ENCODE measurements at places on chromosomes 11 and 22.

- DNase-seq = no peak
These were observed 3.6 kb downstream of the BCL9L start for GRCh38 chr11:118921929-118922744.

DNA sequence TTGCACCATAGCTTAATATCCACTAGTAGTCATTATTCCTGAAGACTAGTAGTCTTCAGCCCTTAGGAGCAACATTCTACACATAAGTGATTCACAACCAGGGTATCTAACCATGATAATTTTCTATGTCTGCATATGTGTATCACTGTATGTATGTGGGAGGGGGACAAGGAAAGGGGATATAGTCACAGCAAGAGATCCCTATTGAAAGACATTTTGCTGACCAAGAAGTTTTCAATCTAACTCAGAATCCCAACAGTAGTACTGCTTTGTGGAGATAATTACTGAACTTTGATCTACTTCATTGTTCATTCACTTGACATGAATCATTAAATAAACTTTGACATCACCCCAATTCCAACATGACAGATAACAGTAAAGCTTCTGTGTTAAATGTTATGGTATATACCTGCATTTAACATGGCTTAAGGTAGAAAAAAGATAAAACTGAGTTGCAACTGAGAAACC is 10.3 kb downstream of the PIK3C2A start:
- DNase-seq = no peak

DNA sequence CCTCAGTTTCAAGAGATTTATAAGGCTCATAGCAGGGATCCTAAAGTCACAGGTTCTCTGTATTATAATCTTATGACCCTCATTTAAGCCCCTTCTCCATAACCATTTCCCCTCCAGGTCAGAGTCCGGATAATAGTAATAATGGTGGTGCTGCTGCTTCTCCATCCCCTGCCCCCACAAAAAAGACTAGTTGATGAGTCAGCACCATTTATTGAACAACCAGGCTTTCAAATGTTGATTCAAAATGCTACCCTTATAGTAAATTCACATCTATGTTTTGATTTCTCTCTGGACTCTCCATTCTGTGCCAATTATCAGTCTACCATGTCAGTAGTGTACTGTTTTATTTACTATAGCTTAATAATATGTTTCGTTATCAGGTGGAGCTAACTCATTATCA is 17.6 kb upstream of the RIC3 start:
- no peak for DNase-seq

- DNase-seq = no peak
These were observed 47.2 kb upstream of the SMIM38 start for GRCh38 chr11:69108559-69108958.

GRCh38 chr11:59754859-59755700 is at the start of gene STX3:
Gene STX3 (plus strand): TSS chr11:59755376. CDS start chr11:59755606, 230 bp downstream.
- DNase-seq = no peak

- DNase-seq = no peak
These were observed 1289.3 kb downstream of the BRD1 start for GRCh38 chr22:48538291-48538820.

- DNase-seq = no peak
These were observed 1343.8 kb downstream of the TBC1D22A start for GRCh38 chr22:48106215-48106614.

DNA sequence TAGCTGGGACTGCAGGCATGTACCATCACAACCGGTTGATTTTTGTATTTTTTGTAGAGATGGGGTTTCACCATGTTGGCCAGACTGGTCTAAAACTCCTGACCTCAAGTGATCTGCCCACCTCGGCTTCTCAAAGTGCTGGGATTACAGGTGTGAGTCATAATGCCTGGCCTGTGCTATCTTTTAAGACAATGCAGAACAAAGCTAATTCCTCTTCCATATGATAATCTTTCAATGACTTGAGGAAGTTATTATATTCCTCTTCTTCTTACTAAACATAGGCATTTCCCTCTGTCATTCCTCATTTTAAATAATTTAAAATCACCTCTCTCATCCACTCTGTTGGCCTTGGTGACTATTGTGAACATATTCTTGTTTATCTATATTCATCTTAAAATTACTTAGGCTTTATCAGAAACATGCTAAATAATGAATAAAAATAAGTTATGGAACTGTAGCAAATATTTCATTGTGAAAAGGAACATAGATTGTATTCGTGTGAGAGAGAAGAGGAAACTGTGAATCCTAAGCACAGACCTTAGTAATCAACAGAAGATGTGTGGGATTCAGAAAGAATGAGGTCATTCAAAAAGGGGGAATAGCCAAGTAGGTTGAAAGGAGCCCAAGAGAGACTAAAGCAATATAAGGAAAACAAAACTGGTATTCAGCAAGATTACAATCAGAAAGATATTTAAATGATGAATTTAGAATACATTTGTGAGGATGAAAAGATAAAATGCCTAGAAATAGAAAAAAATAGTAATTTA is 269.4 kb downstream of the TTC28 start:
- no peak for DNase-seq

DNA sequence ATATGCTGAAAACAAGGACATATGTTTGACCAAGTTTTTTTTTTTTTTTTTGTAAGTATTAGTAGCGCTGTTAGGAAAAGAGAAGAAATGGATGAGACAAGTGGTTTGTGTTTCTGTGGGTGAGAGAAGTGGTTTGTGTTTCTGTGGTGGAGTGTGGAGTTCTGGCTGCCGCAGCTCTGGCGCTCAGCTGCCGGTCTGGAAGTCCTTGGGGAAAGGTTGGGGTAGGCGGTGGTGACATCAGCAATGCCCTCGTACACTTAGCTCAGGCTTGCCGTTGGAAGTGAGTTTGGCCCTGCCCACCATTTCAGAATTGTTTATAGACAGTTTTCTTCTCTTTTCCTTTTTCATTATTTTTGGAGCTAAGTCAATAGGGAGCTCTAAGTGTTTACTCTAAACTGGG is 116.6 kb downstream of the TBC1D22A start:
- DNase-seq = no peak

GRCh38 chr22:22710719-22711531 is 66.5 kb downstream of the GGTLC2 start:
- peak; percentile 58 for DNase-seq

DNA sequence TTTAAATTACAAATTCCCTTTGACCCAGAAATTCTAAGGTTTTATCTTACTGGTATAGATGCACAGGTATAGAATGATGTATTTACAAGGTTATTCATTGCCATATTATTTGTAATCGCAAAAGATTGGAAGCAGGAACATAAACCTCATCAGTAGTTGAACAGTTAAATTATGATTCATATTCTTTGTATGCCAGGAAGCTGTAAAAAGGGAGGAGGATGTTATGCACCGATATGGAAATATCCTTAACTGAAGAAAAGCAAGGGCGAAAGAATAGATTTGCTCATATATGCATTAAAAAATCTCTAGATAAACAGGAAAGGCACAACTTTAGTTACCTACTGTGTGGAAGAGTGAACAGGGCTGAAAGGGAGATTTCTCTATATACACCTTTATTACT is 36.7 kb downstream of the PPFIA1 start:
- DNase-seq = no peak

- DNase-seq = no peak
These were observed 53.7 kb upstream of the HSD17B12 start for GRCh38 chr11:43626798-43627197.

DNA sequence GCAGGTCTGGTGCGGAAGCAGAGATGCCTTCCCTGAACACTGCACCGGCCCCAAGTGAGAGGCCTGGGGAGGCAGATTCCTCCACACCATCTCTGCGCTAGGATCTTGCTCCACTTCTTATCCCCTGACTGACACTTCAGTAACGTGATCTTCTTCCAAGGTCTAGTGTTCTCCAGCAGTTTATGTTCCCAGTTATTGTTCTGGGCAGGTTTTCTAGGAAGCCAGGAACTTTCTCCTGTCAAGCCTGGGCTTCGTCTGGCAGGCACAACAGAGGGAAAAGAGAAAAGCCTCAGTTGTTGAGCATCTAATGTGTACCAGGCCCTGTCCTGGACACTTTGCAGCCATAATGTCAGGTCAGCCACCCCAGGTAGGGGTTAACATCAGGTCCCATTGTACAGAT is 10.5 kb downstream of the CD82 start:
- no peak for DNase-seq

GRCh38 chr22:36864454-36865215 is 3.8 kb downstream of the NCF4 start:
- no peak for DNase-seq

GRCh38 chr22:39920134-39920743 is 19.4 kb downstream of the GRAP2 start:
- DNase-seq = peak; percentile 60

GRCh38 chr11:108870373-108871020 is 205.6 kb downstream of the DDX10 start:
- no peak for DNase-seq

GRCh38 chr11:93484716-93485115 is 58.5 kb downstream of the SMCO4 start:
- no peak for DNase-seq

DNA sequence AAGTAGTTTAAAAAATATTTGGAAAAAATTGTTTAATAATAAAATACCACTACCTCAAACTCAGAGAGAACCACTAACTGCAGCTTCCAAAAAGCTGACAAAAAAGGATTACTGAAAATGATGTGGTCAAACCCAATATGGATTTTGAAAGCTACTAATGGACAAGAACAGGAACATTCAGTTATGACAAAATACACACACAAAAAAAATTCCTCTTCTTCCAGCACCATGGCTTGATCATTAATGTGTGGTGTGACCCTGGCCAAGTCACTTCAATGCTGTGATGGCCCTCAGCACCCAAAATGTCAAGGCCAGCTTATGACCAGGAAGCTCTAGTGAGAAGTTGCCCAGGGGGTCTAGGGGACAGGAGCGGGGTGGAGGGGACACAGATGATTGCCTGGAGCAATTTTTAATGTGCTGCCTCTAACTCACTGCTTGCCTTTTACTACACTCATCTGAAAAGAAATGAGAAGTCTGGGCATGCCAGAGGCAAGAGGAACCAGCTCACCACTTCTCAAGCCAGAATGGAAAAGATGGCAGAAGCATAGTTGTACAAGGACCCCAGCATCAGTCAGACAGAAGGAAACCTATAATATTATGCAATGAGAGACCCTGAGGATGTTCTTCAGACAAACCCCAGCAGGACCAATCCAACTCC is 2.2 kb downstream of the SMCO4 start:
- DNase-seq = no peak

GRCh38 chr11:132311703-132312102 is 941.3 kb downstream of the NTM start:
- DNase-seq = no peak
